Activated naive CD8-positive, alpha-beta T cell treated with anti-CD3 and anti-CD28 coated beads, Interleukin-2, amount 50 U/mL, for 16 hours (primary cell): ENCODE measurements at places on chromosomes 13 and 19.

GRCh38 chr13:44118881-44119280, 239.2 kb downstream of the LACC1 start:
- no peak for DNase-seq

- no peak for DNase-seq
Observed at GRCh38 chr13:29210676-29211075, 384.8 kb downstream of the SLC7A1 start.

- no peak for DNase-seq
Observed at GRCh38 chr19:27964185-27964584, 1248.8 kb downstream of the UQCRFS1 start.

DNA sequence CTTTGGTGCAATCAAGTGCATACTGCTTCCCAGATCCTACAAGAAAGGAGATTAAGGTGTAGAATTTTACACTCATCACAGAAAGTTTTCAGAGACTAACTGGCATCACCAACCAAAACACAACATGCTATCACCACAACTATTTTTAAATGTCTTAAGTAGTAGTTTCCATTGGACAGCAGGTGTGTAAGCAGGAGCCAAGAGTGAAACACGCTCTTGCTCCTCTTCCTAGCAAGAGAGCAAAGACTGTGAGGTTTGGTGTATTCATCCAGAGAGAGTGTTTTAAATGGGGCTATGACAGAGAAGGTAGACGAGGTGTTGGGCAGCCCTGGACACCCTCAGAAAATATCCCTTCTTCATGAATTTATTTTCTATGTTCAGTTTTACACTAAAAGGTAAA, 12.5 kb upstream of the LILRA4 start:
- no peak for DNase-seq

DNA sequence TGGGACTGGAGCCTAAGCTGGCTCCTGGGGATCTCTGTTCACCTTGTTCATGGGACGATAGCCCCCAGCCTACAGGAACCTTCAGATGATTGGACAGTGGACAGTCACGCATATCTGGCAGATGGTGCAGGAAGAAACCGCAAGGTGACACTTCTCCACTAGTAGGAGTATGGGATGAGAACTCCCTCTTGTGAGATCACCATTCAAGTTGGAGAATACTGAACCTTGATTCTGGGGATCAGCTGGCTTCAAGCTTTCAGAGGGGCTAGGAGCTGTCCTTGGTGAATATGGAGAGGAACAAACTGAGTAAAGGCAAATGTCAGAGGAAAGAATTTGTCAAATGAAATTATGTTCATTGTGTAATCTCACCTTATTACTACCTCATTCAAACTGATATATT, 204.5 kb downstream of the PDS5B start:
- DNase-seq = no peak

- no peak for DNase-seq
Observed at GRCh38 chr13:33493672-33494365, 208.3 kb upstream of the STARD13 start.

DNA sequence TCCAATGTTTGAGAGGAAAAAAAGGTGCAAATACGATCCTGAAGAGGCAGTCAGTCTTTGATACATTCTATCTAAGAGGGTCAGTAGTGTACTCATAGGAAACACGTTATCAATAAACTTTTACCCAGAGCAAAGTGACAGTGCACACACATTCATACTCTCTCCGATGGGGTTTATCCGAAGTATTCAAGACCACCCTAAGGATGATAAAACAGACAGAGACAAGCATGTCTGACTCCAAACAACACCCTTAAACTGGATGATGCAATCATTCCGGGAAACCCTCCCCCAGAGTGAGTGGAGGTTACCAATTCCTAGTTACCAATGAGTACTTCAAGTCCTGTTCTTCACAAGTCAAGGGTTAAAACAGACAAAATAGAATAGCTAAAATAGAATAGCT, 79.1 kb downstream of the DNAJC3 start:
- DNase-seq = no peak

- DNase-seq = peak; percentile 15
Observed at GRCh38 chr13:23899555-23899954, 2.3 kb upstream of the C1QTNF9B start.

GRCh38 chr13:59303433-59303832, 860.3 kb downstream of the DIAPH3 start:
- DNase-seq = no peak

DNA sequence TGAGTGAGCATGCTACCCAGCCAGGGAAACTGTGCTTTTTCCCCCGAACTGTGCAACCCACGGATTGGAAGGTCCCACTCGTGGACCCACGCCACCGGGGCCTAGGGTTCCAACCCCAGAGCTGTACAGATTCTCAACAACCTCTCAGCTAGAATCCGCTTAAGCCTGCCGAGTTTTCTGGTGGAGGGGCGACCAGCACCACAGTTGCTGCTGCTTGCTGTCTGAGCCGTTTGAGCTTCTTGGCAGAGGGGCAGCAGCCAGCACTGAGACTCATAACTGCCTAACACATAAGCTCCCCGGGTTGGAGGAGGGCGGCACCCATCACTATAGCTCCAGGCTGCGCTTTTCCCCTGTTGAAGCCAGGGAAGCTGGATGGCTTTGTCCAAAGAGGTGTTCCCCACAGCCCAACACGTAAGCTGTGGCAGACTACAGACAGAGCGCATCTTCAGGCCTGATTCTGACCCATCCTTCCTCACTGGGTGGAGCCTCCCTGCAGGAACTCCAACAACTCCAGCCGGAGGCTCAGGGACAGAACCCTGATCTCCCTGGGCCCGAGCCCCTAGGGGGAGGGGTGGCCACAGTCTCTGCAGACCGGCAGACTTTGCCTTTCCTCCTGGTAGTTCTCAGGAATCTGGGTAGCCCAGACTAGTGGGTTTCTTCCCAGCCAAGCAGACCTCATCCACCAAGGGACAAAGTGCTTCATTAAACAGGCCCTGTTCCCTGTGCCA, 871.6 kb downstream of the SLITRK6 start:
- no peak for DNase-seq

DNA sequence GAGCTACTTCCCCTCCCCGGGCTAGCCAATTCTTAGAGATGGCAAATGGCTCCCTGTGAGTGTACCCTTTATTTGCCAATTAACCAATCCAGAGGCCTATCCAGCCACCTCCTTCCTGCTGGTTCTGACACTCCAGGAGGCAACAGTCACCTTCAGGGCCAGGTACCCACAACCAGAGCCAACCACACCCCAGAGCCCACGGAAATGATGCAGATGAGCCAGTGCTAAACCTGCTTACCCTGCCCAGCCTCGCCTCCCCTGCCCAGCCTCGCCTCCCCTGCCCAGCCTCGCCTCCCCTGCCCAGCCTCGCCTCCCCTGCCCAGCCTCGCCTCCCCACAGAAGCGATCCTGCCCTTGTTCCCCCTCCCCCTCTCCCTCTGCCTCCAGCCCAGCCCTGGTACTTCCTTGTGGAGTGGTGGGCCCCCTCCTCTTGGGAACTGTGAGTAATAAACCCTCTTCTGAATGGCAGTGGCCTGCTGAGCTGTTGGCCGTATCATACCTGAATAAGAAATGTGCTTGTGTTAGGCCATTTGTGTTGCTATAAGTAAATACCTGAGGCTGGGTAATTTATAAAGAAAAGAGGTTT, 173.8 kb upstream of the RNF113B start:
- DNase-seq = no peak

DNA sequence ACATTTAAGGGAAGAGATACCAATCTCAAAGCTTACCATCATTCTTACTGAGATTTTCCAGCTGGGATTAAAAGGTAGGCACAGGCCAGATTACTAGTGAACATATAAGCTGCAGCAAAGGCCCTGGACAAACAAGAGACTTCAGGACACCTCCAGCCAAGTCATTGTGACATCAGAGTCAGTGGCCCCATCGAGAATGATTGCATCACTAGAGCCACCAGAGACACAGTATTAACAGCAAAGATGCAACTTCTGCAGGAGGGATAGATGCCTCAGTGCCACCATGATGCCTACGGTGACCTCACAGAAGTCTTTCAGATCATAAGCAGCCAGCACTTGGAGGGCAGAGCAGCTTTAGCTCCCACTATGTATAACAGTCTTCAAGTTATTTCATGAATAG, 8.6 kb downstream of the RUBCNL start:
- DNase-seq = no peak

DNA sequence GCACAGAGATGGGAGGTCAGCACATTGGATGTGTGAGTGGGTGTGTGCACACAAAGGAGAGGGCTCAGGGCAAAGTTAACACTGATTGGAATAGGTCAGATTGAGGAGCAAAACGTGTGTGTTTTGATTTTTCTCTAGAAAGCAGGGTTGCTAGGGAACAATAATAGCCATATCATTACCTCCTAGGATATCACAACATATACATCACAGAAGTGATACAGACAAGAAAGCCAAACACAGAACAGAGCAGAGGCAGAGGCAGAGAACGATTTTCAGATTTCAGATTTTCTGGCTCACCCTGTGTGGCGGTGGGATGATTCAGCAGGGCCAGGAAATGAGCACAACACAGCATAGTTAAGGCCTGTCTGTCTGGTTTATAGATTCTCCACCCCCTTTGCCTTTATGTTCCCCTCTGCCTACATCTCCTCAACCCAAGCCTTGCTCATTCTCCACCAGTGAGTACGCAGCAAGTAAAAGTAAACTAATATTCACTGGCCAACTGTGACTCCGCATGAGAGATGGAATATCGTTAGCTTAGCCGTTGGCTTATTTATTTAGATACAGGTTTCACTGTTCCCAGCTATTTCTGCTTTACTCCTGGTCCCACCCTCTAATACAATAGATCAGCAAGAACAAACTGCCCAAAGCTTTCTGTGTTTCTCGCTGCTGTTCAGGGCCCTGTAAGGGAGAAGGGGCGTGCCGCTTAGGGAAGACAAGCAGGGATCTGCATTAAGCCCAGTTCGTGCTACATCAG, 182.7 kb upstream of the TSC22D1 start:
- no peak for DNase-seq

GRCh38 chr19:14479309-14479974, 4.3 kb upstream of the PTGER1 start:
- DNase-seq = no peak

DNA sequence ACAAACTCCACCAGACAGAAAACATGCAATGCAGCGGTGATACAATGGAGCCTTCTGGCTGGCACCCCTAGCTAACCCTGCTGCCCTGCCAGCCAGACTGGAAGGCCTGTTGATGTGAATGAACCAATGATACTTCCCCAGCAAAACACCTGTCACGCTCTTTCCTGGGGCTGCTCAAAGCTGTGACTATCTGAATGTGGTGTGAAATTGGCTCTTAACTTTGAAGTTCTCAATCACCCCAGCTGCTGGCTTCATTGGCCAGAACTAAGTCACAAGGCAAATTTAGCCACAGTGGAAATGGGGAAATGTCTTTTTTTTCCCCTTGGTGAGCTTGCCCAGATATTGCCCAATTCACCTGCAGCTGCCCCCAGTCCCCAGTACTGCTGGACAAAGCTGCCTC, 147.3 kb downstream of the SLC7A1 start:
- no peak for DNase-seq

- DNase-seq = no peak
Observed at GRCh38 chr19:16017138-16017490, 59.2 kb upstream of the TPM4 start.

DNA sequence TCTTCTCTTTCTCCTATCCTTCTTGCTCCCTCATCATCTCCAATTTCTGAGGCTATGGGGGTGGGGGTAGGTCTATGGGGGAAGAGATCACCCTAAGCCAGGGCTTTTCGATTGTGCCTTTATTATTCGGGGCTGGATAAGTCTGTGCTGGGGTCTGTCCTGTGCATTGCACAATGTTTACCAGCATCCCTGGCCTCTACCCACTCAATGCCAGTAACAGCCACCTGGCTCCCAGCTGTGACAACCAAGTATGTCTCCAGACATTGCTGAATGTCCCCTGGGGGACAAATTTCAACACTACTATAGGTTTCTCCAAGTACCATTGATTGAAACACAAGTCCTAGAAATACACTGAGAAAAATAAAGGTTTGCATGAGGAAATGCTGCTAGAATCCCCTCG, 13.2 kb downstream of the CBY2 start:
- no peak for DNase-seq

DNA sequence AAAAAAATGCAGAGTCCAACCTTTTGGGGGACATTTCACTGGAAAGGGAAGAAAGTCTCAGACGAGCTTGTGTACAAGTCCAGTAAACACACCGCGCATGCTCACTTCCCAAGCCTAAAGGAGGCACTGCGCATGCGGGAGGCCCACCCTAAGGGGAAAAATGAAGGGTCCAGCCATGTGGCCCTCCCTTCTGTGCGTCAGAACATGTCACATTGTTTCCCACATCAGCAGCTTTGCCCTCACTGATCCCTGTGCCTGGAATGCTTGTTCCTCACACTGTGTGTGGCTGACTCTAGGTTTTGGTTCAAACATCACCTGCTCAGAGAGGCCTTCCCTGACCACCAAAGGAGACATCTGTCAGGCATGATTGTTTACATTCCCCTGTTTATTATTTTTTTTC, 4.4 kb downstream of the ELSPBP1 start:
- no peak for DNase-seq

GRCh38 chr13:102945886-102946285, 100.1 kb downstream of the ERCC5 start:
- no peak for DNase-seq

DNA sequence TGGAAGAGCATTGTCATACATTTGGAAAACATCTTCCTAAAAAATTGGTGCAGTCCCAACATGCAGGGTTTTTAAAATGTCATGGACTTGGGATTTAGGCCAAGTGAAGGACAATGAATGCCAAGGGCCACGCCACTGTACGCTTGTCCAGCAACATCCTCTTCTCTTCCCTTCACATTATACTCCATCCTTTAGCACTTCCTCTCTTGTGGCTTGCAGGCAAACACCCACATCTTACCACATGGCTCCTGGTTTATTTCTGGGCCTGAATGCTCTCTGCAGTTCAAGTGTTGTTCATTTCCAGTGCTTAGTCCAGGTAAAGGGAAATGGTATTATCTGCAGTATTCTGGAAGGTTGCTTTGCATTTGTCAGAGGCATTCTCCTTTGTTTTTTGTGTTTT, 45.0 kb downstream of the CBY2 start:
- no peak for DNase-seq

- no peak for DNase-seq
Observed at GRCh38 chr13:112532837-112533745, 54.9 kb downstream of the TUBGCP3 start.

- DNase-seq = no peak
Observed at GRCh38 chr13:21556051-21556450, 47.9 kb downstream of the MICU2 start.

- DNase-seq = no peak
Observed at GRCh38 chr13:112912726-112913440, 56.1 kb upstream of the MCF2L start.
